ENCODE measurements at places on chromosomes 6 and 20.

- H3K36me3 ChIP-seq: no peaks in the 10 kb centered on the region
- H3K4me1 ChIP-seq: no peaks in the 10 kb centered on the region
- no peaks in the 10 kb centered on the region for H3K27me3 ChIP-seq
- no peak for DNase-seq
These were observed 589.4 kb downstream of the RFPL4B start for GRCh38 chr6:112936504-112936903.

GRCh38 chr6:68559716-68560115 lies 75.4 kb upstream of the ADGRB3 start:
- no peaks in the 10 kb centered on the region for H3K27me3 ChIP-seq
- H3K27ac ChIP-seq: no peak overlapping the region
- no peaks in the 10 kb centered on the region for H3K36me3 ChIP-seq

DNA sequence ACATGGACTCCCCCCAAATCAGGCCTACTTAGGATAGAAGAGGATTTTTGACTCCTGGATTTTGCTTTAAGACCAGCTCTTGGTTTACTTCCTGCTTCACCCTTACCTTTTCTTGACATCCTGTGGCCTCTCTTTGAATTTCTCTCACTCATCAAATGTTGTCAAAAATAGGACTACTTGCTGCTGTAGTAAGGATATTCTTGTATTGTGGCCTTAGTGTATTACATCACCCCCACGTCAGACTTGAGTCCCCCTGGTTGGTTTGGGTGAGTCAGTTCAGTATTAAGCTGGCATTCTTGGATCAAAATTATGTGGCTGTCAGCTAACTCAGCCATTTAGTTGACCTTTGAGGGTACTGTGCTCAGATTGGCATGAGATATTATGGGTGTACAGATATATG lies 1.1 kb downstream of the TPX2 start:
- no peaks in the 10 kb centered on the region for H3K27me3 ChIP-seq
- DNase-seq: peak; percentile 38
- no peak overlapping the region for H3K27ac ChIP-seq
- H3K4me1 ChIP-seq: peaks cover 14% of the 10 kb centered on the region

- peaks cover 69% of the 10 kb centered on the region for H3K27me3 ChIP-seq
- peak; percentile 94 for DNase-seq
- H3K4me1 ChIP-seq: peaks cover 17% of the 10 kb centered on the region
- peak overlapping the region; percentile 88 for H3K27ac ChIP-seq
- peaks cover 11% of the 10 kb centered on the region for H3K36me3 ChIP-seq
- peak overlapping the region; percentile 73 for H3K4me3 ChIP-seq
These were observed 10.6 kb downstream of the TFAP2A start for GRCh38 chr6:10404107-10404798.

DNA sequence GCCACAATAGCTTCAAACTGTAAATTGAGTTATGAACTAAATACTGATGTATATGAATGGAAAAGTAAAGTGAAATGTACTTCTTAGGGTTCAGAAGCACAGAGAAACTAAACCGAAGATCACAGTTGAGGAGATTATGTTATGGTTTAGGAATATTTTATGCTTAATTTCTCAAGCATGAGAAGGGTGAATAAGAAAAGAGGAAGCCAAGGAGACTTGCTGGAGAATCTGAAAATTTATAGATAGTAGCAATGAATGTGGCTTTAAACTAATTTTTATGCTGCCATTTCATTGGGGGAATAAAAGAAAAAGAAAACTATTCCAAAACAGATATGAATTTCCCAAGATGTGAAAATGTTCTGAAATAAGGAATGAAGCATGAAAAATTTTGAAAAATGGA lies 5.6 kb downstream of the ANKS1A start:
- peaks cover 13% of the 10 kb centered on the region for H3K4me1 ChIP-seq
- no peak overlapping the region for H3K27ac ChIP-seq
- H3K4me3 ChIP-seq: no peak overlapping the region
- peaks cover 6% of the 10 kb centered on the region for H3K27me3 ChIP-seq
- no peak for DNase-seq
